ENCODE measurements at places on chromosomes 7 and 10.

- no peak for DNase-seq
Observed at GRCh38 chr7:30815951-30816644, 44.9 kb downstream of the MINDY4 start.

- no peak for DNase-seq
Observed at GRCh38 chr7:48458701-48459524, 287.7 kb downstream of the ABCA13 start.

DNA sequence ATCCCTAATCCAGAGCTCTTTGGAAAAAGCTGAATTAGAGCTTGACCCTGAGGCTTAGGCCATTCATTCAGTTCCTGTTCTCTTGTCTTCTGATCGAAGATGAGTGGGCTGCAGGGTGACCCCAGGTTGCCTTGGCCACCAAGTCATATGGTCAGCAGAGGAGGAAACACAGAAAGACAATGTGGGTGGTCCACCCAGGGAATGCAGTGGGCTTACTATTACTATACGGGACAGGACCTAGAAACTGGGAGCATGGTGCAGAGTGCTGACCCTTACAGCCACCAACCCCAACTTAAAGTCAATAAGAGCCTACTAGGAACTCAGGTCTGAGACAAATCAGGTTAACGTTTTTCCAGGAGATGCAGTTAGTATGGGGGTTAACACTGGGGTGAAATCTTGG, 200.5 kb downstream of the HERPUD2 start:
- DNase-seq: no peak

- DNase-seq: no peak
Observed at GRCh38 chr7:24343614-24344013, 59.6 kb downstream of the NPY start.

- DNase-seq: no peak
Observed at GRCh38 chr7:158563051-158563450, 24.6 kb downstream of the PTPRN2 start.

DNA sequence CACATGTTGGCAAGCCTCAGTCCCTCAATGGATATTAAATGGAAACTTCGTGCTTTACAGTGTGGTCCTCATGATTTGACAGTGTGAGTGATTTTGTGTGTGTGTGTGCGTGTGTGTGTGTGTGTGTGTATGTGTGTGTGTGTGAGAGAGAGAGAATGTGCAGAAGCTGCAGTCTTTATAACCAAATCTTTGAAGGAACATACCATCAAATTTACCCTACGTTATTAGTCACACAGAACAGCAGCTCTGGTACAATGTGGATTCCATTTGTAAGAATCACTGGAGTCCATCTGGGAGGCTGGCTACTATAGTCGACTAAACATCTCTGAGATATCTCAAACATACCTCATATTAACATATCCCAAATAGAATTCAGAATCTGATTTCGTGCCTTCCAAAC, 928.0 kb upstream of the POT1 start:
- no peak for DNase-seq

GRCh38 chr10:35089611-35090161, 455 bp downstream of the CUL2 start:
- peak; percentile 61 for DNase-seq

- DNase-seq: peak; percentile 59
Observed at GRCh38 chr7:112080978-112081377, 125.2 kb downstream of the DOCK4 start.

DNA sequence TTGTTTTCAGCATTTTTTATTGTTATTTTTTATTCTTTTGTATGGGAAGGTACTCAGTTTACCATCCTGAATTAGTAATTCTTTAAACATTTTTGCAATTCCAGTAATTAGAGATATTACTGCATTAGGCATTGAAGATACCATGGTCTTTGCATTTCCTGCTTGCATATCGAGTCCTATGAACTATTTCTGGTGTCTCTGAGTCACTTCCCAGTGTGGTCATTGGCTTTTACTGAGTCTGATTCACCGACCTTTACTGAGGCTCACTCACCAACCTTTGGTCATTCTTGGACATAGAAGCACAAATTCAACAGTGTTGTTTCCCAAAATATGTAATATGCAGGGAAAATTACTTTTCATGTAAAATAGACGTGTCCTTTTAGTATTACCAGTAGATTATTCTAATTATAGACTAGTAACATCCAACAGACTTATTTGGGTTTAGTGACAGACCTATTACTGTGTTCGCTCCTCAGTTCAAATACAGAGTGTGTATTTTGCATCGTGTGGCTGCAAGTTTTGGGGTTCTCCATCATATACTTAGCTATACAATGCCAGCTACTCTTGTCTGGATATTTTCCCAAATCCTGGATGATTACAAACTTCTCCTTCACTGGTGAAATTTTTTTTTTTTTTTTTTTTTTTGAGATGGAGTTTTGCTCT, 180.7 kb upstream of the PRSS1 start:
- peak; percentile 18 for DNase-seq

DNA sequence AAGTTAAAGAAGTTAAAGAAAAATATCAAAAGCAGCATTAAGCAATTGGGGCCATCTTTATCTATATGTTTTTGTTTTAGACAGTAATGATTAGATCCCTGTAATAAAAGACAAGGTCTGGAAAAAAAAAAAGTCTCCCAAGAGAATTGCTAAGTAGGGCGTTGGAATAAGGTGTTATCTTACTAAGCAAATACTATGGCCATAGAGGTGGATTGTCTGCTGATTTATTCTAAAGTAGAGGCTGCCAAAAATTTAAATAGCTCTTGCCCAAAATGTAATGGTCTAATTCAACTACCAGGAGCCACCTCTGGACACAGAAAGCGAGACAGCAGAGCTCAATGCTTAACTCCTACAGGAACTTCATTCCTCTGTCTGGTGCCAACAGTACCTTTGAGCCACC, 71.6 kb downstream of the HERPUD2 start:
- no peak for DNase-seq

- no peak for DNase-seq
Observed at GRCh38 chr10:70954381-70955176, 66.2 kb upstream of the PCBD1 start.

GRCh38 chr7:159117366-159118196, 27.1 kb downstream of the VIPR2 start:
- no peak for DNase-seq

DNA sequence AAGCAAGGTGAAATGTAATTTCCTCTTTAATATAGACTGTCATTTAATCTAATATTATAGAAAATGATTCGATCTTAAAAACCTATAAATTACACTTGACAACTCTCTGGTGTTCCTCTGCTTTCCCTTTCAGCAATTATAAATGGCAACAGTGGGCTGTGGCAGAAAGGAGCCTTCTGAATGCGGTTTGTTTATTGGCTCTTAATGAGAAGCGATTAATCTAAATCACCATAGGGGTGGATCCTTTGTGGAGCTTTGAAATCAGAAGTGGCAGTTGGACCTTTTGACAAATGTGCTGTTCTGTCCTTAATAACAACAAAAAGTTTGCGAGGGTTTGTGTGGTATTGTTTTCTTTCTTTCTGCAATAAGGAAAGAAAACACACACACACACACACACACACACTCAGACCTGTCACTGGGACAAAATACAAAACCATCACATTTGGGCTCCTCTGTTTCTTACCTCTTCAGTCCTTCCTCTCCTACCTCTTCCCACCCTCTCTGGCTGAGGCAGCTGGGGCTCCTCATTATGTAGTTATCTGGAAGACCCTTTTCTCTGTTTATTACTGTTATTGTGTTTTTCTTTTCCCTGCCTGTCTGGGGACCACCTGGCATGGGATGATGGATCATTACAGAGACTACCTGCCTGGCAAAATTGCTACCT, 316.2 kb downstream of the SORCS3 start:
- no peak for DNase-seq

- peak; percentile 20 for DNase-seq
Observed at GRCh38 chr7:50314836-50315592, 10.5 kb downstream of the IKZF1 start.

GRCh38 chr7:37336259-37336658, 112.4 kb downstream of the ELMO1 start:
- DNase-seq: peak; percentile 94

Data from MM.1S (cell line).